ENCODE measurements at places on chromosomes 7 and 10.

DNA sequence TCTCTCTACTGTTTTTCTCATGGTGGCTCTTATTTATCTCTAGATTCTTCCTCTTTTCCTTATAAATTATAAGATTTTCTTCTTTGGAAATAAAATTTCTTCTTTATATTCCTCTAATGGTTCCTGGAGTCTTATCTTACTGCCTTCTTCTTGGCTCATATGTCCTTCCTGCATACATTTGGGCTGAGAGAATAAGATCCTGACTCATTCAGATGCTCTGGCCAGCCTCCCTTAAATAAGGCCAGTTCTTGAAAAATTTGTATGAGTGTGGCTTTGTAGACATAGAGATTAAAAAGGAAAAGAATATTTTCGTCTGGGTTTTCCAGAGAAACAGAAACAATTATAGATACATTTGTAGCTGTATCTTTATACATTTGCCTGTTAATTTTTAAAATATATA lies 411.3 kb downstream of the KIF20B start:
- DNase-seq = peak; percentile 40

DNA sequence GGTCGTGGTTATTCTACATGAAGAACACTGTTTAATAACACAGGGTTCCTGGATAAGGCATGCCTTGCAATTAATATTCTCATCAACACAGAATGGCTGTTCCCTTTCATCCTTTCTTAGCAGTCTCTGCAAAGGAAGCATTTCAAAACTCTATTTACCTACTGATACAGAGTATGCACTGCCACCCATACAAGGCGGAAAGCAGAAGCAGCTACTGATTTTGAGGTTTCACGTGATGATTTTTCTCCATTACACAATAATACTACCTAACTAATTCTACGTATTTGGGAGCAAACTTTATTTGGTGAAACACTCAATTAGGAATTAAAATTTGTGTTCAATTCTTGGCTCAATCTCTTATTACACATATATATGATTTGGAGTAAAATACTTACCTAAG lies 43.0 kb upstream of the COL1A2 start:
- no peak for DNase-seq

GRCh38 chr7:69693042-69693441 lies 94.8 kb downstream of the AUTS2 start:
- DNase-seq = no peak

- no peak for DNase-seq
These were observed 228.0 kb downstream of the DGKI start for GRCh38 chr7:137618748-137619147.

DNA sequence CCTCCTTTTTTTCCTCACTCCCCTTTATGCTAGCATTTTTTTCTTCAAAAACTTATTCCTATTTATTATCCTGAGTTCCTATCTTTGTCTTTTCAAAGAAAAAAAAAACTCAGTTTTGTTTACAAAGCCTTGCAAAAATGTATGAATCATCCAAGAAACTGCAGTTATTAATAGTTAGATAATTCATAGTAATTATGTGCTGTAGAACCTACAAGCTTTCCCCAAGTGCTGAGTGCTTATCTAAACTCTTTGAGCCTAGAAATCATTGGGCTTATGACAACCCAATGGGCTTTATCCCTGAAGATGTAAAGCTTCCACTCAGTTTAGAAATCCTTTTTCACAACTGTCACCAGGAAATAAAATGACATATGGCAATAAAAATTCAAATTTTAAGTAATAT lies 145.9 kb upstream of the WNT16 start:
- DNase-seq = no peak

GRCh38 chr10:88888810-88889445 lies 8.9 kb downstream of the STAMBPL1 start:
- DNase-seq = no peak

GRCh38 chr7:57404967-57405421 lies 45.0 kb upstream of the ZNF716 start:
- no peak for DNase-seq

DNA sequence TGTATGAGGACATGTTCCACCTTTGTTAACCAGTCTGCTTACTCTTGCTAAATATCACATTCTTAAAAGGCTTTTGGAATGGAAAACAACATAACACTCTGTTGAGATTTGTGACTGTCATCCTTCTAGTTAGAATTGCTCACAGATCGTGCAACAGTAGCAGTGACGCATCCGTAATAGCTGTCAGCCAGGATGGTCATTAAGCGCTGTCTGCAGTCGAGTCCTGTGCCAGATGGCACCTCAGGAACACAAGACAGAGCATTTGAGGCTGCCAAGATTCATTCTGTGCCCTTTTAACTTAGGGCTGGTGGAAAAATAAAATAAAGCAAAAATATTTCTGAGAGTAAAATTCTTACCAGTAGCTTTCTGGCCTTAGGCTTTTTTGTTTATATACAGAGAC lies 348.6 kb downstream of the ANKRD7 start:
- peak; percentile 16 for DNase-seq

GRCh38 chr10:77204171-77204570 lies 433.4 kb downstream of the KCNMA1 start:
- no peak for DNase-seq

GRCh38 chr10:127894146-127894545 lies 1.4 kb upstream of the CLRN3 start:
- no peak for DNase-seq

- DNase-seq = no peak
These were observed 46.7 kb upstream of the LOXL4 start for GRCh38 chr10:98314532-98315284.

- DNase-seq = no peak
These were observed 101.9 kb downstream of the EXOC4 start for GRCh38 chr7:133354546-133355324.

GRCh38 chr7:132168239-132168638 lies 408.0 kb downstream of the PLXNA4 start:
- no peak for DNase-seq

DNA sequence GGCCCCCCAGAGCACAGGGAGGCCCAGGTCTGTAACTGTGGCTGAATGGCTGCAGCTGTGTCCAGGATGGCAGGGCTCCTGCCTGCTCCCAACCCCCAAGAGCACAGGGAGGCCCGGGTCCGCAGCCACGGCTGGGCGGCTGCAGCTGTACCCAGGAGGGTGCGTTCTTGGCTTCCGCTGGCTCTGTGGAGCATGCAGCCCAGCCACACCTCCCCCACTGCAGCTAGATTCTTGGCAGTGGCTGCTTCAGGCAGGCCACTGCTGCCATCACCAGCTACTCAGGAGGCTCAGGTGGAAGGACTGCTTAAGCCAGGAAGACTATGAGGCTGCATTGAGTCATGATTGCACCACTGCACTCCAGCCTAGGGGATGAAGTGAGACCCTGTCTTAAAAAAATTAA lies 27.9 kb downstream of the C7orf25 start:
- DNase-seq = peak; percentile 39

DNA sequence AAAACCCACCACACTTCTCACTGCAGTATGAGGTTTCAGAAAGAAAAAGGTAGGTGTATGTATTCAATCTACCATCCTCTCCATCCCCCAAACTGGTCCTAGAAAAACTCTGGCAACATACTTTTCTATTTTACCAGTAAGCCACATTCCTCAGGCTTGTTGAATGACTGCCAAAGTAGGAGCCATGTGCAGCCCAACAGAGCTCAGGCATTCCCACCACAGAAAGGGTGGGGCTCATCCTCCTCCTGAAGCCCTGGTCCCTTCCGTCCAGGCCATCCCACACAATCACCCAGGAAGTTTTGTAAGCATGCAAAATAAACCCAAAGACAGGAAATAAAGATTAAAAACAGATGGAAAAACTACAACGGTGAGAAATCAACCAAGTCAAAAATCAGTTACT lies 57.2 kb downstream of the MAD1L1 start:
- DNase-seq = peak; percentile 98

DNA sequence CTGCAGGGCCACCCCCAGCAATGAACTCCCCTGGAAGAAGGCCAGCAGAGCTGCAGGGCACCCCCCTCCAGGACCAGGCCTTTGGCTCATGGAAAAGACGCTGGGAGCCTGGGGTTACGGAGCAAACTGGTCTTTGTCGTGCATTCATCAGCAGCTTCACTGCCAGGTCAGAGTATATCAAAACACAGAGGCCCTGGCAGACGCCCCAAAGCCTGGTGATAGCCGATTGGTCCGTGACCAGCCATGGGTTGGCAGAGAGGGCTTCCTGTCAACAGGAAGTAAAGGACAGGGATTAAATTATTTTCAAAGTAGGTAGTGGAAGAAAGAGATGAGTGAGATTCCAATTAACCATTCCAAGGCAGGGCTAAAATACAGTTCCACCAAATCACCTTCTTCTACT lies 9.0 kb downstream of the PRKAG2 start:
- DNase-seq = peak; percentile 29
